ENCODE measurements at places on chromosomes 7 and 10.

GRCh38 chr10:119654540-119654939 lies 3.4 kb downstream of the BAG3 start:
- no peak for DNase-seq

DNA sequence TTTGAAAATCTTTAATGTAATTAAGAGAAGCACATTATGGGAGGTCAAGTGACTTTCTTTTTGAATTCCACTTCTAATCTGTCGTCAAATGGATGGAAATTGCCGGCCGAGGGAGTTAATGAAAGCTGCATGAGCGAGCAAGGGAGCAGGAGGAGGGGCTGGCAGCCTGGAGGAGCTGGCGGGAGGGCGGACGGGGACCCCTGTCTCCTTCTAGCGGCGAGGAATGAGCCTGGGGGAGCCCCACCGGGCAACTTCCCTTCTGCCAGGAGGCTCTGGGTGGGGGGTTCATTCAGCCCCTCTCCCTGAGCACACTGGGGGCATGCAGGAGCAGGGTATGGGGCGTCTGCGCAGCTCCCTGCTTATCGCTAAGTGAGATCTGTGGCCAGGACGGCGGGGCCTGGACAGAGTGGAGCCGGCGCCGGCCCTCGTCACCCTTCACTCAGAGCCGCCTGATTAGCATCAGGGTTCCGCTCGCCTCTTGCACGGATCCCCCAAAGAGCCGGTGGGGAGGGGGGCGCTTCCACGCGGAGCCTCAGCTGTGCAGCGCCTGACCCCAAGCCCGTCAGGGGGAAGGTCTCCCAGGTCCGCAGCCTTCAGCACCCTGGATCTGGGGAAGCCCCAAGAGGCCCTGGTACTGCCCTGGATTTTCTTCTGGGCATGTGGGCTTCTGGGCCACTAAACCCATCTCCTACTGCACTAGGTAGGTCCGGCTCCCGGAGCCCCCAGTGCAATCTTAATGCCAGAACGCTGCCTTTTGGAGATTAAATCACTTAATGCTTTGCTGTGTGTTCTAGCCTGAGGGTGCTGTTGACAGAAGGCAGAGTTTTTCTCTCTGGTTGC lies 680.8 kb downstream of the LRMDA start:
- peak; percentile 73 for DNase-seq

- no peak for DNase-seq
These were observed 24.5 kb downstream of the RPA3 start for GRCh38 chr7:7693881-7694280.

DNA sequence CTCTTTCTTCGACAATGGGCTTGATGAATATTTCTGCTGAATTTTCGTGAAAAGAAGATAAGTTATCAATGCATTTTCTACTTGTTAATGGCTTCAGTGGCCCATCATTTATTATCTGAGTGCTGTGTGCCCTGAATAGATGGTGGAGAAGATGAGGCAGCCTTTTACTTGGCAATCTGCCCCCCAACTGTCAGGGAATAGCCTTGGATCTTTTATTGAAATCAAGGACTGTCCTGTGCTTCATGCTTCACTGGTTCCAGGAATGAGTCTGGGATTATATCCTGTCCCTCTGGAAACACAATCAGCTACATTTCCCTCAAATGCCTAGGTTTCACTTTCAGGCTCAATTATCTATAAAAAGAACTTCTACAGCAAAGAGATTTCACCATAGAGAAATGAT lies 75.9 kb upstream of the NXPH1 start:
- DNase-seq = no peak

GRCh38 chr7:126339813-126340212 lies 912.9 kb downstream of the GRM8 start:
- DNase-seq = no peak
